ENCODE measurements at places on chromosomes 7 and 10.

- no peak for DNase-seq
Observed at GRCh38 chr7:108197371-108198091, 67.4 kb upstream of the LAMB4 start.

GRCh38 chr10:52514481-52514880 lies 200.4 kb downstream of the DKK1 start:
- no peak for DNase-seq

GRCh38 chr7:44920119-44920518 lies 34.8 kb upstream of the PURB start:
- DNase-seq = no peak

- DNase-seq = no peak
Observed at GRCh38 chr10:35486297-35486990, 118.7 kb upstream of the GJD4 start.

DNA sequence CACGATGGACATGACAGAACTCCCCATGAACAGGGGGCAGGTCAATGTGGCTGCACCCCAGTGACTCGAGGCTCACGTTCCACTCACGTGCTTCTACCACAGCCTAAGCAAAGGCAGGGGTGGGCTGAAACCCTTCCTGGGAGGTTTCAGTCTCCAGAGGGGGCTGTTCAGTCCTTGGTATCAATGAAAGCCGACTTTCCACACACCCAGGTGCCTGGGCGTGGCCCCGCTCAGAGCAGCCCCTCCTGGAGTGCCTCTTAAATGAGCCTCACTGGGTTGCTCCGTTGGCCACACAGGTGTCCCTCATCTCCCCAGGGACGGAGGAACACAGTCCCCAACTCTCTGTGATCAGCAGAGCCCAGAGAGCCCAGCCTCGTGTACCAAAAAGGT lies 90.5 kb upstream of the PDGFA start:
- no peak for DNase-seq

- no peak for DNase-seq
Observed at GRCh38 chr7:157596026-157596425, 259.2 kb downstream of the DNAJB6 start.

DNA sequence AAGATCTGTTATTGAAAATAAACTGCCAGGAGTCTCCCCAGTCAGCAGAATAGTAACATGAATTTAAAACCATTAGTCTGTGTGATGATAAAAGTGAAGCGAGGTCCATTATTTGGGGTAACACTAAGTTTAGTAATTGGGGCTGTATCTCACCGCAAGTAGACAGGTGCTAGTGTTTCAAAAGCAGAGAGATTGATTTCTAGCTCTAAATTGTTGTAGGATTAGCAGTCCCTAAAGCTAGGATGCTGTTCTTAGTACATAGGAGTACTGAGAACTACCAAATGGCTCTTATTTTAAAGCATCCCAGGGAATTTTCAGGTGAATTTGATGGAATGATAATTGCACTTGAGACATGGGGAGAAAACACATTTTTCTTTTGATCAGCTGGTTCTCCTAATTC lies 70.5 kb downstream of the CPED1 start:
- no peak for DNase-seq

DNA sequence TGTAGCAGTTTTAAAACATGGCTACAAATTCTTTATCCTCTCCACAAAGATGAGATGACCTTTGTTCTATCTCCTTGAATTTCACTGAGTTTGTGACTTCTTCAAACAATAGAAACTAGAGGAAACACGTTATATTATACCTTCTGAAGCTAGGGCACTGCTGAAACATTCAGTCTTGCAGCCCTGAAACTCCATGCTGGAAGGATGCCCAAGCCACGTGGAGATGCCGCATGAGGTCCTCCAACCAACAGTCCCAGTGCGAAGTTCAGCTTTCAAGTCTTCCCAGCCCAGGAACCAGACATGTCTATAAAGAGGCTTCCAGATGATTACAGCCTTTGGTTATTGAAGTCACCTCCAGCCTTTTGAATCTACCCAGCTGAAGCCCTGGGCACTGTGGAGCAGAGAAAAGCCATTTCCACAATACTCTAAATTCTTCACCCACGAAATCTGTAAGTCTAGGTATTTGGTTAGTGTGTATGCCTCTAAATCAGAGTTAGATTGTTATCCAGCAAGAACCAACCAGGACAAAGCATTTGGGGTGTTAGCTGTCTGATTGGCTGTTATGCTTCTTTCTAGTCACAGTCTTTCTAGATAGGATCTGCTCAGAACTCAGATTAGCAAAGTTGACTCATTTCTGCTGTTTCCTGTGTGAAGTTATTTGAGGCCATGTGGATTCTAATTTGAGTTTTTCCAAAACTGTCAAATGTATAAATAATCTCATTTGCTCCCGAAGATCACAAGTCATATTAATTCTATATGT lies 186.5 kb upstream of the TMEM72 start:
- DNase-seq = no peak

DNA sequence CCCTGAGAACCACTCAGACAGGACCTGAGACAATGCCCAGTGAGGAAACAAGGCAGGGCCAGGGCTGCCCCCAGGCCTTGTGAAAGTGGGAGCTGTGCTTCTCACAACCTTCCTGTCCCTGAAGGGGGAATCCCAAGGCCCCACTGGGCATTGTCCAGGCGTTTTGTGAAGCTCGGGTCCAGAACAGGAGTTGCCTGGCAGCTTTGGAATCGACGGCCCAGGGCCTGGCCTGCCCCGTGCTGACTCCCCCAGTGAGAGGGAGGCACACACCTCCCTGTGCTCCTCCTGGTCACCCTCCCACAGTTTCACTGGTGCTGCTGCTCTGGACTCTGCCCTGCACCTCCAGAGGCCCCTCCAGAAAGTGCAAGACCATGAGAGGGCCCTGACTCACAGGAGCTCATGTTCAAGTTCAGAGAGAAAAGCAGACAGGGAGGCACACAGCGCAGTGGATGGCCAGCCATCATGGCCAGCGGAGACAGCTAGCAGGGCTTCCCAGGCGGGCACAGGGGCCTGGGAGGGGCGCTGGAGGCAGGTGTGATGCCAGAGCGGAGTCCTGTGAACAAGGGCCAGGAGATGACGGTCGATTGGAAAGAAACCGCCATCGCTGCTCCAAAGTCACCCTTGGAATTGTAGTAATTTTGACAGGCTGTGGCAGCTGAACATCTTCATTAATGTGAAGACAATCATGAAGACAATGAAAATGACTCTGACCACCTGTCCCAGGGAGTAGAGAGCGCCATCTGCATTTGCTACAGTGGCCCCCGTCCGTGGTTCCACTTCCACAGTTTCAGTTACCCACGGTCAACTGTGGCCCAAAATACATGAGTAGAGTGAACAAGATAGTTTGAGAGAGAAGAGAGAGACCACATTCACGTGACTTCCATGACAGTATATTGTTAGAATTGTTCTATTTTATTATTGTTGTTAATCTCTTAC lies 103.7 kb downstream of the MKI67 start:
- DNase-seq = no peak

GRCh38 chr7:12299367-12299766 lies 88.3 kb downstream of the TMEM106B start:
- DNase-seq = no peak

DNA sequence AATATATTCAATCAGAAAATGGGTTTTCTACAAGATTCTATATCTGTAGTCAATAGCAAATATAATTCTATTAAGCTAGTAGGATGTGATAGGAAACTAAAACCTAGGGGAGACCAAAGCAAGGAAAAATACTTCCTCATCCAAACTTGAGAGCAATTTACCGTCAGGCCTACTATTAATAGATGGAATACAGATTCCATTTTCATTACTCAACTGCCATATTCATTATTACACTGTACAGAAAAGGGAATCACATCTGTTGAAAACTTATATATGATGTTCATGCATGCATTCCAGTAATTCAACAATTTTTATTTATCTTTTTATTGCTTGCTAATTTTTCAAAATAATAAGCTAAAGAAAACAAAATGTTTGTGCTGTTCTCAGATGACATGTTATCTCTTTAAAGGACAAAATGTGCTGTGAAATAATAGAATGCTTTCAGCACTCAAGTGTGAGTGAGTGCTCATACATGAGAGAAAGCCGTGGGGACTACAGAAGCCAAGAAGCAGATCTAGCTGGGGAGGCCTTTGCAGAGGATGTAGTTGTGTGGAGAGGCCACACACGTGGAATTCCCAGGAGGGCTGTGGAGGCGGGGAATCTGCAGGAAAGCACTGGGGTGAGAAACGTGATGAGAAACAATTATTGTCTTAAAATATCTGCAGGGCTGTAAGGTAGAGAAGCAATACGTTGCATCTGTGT lies 110.0 kb downstream of the EGFR start:
- DNase-seq = no peak

DNA sequence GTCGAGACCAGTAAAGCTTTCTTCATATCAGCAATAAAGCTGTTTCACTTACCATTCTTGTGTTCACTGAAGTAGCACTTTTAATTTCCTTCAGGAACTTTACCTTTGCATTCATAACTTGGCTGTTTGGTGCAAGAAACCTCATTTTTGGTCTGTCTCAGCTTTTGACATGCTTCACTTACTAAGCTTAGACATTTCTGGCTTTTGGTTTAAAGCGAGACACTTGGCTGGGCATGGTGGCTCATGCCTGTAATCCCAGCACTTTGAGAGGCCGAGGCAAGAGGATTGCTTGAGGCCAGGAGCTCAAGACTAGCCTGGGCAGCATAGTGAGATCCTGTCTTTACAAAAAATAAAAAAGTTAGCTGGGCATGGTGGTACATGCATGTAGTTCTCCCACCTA lies 15.8 kb downstream of the PLEKHA1 start:
- no peak for DNase-seq

- no peak for DNase-seq
Observed at GRCh38 chr7:84461093-84461492, 266.5 kb upstream of the SEMA3A start.

DNA sequence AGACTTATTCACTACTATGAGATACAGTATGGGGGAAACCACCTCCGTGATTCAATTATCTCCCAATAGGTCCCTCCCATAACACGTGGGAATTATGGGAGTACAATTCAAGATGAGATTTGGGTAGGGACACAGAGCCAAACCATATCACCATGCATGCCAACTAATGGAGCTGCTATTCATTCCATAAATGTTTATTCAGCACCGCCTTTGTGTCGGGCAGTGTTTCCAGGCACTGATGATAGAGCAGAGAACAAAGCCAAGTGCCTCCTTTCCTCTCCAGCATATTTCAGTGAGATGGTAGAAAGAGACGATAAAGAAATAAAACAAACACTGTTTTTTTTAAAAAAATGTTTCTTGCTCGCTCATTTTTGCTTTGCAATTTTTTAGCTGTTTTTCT lies 295.9 kb upstream of the FOXK1 start:
- no peak for DNase-seq

GRCh38 chr7:93161181-93161762 lies 13.1 kb upstream of the SAMD9L start:
- no peak for DNase-seq

DNA sequence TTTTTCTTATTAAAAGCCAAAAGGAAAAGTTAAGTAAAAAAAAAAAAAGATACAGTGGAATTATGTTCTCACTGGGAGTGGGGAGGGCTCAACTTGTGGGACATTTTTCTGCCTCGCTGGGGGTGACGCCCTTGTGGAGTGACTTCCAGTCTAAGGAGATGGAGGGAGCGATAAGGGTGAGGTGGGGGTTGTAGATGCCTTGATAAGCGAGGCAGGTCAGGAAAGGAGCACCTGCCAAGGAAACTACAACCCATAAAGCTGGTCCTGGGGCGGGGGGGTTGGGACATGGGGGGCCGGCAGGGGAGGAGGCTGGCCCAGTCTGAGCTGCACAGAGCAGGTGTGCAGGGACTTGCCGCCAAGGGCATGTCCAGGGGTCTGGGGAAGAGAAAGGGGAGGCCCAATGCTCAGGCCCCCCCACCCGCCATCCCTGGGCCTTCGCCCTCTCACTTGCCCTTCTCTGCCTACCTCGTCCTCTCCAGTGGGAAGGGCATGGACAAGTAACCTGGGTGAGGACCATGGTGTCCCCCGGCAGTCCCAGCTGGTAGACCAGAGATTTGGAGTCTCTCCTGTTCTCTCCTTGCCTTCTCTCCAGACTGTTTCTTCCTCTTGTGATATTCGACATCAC lies 2.5 kb upstream of the TRPV5 start:
- DNase-seq = no peak

DNA sequence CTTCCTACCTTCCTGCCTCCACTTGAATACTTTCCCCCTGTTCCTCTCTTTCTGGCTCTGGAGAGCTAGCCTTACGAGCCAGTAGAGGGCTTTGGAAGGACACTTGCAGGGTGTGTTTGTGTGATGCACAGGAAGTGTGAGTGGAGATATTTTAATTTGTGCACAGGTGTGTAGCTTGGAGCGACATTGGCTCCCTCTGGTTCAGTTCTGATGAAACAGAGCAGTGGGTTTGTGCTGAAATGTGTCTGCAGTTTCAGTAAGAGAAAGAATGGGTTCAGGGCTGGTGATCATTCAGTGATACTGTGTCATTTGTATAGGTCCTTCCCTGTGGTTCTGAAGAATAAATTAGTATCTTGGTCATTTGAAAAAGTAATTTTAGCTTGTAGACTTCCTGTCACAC lies 86.9 kb downstream of the SND1 start:
- DNase-seq = no peak

DNA sequence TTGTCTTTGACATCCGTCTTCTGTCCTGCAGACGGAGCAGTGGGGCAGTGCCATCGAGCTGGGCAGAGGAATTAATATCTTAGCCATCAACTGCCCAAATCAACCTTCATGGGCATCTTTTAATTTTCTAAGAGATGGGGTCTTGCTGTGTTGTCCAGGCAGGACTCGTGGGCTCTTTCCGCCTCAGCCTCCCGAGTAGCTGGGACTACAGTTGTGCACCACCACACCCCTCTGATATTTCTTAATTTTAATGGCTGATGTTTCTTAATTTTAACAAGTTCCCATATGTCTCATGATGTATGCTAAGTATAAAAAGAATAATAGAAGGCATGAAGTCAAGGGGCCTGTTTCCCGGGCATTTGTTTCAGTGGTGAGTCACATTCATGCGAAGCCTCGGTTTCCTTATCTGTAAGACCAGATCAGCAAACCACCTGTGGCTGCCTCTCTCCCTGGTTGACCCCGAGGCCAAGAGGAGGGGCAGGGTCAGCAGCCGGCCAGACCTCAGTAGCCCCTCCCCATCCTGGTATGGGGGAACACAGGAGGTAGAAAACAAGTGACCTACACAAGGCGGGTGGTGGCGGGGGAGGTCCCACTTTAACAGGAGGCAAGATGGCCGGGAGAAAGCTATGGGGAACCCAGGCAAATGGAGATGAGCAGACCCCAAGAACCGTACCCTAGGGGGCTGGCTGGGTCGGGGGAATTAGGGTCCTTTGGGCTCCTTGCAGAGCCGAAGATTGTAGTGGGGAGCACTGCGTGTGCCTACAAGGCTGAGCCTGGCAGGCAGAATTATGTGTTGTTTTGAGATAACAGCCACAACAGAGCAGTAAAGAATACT lies 85.5 kb downstream of the CUX1 start:
- no peak for DNase-seq

DNA sequence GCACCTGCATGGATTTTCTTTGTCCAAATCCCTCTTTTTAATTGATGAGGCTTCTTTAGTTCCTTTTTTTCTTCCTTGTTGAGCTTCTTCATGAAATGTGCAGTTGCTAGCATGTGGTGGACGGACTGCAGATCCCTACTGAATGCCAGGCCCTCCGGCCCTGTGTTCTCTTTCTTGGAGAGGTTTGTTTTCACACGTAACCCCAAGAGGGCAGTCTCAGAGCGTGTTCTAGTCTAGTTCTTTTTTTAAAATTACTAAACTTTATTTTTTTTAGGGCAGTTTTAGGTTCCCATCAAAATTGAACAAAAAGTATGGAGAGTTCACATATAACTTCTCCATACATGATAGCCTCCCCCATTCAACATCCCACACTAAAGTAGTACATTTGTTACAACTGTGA lies 190.0 kb downstream of the CFTR start:
- DNase-seq = no peak
